ENCODE measurements at places on chromosomes 1 and 21. TPM values are rescaled to one million over a fixed set of nuclear protein-coding genes. Genes with fewer than 3 reads are reported as not detected.

- H3K27me3 ChIP-seq = peaks cover 18% of the 10 kb centered on the region
- H3K4me3 ChIP-seq = no peak within 1 kb of the TSS
- DNase-seq = peak; percentile 22
- no peak within 1 kb of the TSS for H3K27ac ChIP-seq
- H3K36me3 ChIP-seq = no peaks in the 10 kb centered on the region
Measured at GRCh38 chr1:44842862-44843655, at the start of gene PTCH2. Gene PTCH2 (minus strand): TSS chr1:44843253. CDS start chr1:44842932, 321 bp downstream.

GRCh38 chr1:29629814-29630516 lies 393.6 kb downstream of the PTPRU start:
- no peak for DNase-seq
- peaks cover 7% of the 10 kb centered on the region for H3K27me3 ChIP-seq
- no peaks in the 10 kb centered on the region for H3K4me1 ChIP-seq
- H3K4me3 ChIP-seq = no peak overlapping the region
- H3K27ac ChIP-seq = no peak overlapping the region

DNA sequence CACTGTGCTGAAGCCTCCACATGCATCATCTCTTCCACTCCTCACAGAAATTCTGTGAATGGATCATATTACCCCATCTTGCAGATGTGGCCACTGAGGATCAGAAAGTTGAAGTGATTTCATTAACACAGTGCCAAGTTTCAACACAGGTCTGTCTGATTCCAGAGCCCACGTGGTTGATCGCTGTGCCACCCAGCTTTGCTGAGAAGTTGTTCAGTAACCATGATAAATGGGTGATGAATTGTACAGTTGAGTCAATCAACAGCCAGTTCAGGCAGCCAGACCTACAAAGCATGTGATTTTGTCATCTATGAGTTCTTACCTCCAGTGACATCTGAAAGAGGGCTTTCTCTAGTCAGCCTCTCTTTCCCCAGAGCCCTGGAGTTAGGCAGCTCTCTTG lies 61.8 kb upstream of the GRHL3 start:
- no peak overlapping the region for H3K27ac ChIP-seq
- H3K36me3 ChIP-seq = no peaks in the 10 kb centered on the region
- H3K4me3 ChIP-seq = no peak overlapping the region
- no peaks in the 10 kb centered on the region for H3K27me3 ChIP-seq
- H3K4me1 ChIP-seq = no peaks in the 10 kb centered on the region

AMPD1 gene
- total RNA-seq = not detected

DNA sequence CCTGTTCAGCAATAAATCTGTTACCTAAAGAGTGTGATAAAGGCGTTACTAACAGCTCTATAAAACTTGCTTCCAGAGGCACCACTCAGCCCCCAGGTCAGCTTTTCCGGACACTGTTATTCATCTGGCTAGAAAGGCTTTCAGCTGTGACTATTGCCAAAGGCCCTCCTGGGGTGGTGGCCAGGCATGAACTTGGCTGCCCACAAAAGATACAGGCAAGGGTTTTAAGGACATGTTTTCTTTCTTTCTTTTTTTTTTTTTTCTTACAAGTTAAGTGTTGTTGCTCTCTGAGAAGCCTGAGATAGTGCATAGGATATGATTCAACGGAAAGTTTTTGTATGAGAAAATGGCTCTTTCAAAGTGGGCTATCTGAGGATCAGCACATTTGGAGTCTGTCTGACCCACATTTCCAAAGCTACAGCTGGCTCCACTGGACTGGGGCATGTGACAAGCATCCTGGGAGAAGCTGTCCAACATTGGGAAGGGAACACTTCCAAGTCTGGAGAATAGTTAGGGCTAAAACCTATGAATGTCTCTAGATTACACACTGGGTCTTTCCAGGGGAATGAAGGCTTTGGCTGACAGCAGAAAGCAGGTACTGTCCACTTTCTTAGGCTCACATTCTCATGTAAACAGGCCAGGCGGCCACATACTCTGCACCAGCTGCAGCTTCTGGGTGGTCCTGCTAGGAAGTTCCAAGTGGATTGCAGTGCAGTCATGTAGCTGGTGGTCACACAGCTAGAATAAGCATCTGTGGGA lies 639.7 kb downstream of the LMO4 start:
- no peak overlapping the region for H3K4me3 ChIP-seq
- no peaks in the 10 kb centered on the region for H3K36me3 ChIP-seq
- no peak for DNase-seq
- no peaks in the 10 kb centered on the region for H3K4me1 ChIP-seq

Measured in activated CD4-positive, alpha-beta memory T cell treated with anti-CD3 and anti-CD28 coated beads for 36 hours (primary cell).